ENCODE measurements at places on chromosomes 5 and 9.

- DNase-seq = no peak
Measured at GRCh38 chr9:114006155-114006550, 71.9 kb downstream of the AMBP start.

DNA sequence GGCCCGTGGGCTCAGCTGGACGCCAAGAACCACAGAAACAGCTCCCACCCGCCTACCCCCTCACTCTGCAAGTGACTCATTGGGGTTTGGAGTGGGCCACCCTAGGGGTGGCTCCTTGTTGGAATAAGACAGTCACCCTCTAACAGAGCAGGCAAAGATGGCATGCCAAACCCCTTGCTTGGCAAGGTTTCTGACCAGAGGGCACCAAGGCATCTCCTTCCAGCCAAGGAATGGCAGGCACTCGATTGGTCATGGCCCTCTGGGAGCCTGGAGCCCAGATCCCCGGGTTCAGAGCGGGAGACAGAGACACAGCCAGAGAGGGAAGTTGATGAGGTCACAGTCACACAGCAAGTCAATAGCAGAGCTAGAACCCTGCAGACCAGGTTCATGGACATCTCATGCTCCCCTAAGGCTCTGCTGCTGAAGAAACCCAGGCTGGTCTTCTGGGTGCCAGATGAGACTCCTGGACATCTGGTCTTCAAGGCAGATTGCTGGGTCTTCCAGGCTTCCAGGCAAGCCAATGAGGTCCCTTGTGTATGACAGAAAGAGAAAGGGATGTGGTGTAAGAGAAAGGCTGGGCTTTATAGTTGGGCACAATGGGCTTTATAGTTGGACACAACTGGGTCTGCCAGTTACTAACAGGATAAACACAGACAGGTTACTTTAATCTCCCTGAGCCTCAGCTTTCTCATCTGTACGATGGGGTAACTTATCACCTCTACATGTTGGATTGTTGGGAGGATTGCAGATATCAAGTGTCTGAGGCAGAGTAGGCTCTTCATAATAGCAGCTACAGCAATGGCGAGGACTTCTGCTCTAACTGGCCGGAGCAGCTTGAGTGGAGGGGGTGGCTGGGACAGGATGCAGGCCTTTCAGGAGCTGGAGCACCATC lies 23.3 kb upstream of the KIF12 start:
- DNase-seq = no peak

DNA sequence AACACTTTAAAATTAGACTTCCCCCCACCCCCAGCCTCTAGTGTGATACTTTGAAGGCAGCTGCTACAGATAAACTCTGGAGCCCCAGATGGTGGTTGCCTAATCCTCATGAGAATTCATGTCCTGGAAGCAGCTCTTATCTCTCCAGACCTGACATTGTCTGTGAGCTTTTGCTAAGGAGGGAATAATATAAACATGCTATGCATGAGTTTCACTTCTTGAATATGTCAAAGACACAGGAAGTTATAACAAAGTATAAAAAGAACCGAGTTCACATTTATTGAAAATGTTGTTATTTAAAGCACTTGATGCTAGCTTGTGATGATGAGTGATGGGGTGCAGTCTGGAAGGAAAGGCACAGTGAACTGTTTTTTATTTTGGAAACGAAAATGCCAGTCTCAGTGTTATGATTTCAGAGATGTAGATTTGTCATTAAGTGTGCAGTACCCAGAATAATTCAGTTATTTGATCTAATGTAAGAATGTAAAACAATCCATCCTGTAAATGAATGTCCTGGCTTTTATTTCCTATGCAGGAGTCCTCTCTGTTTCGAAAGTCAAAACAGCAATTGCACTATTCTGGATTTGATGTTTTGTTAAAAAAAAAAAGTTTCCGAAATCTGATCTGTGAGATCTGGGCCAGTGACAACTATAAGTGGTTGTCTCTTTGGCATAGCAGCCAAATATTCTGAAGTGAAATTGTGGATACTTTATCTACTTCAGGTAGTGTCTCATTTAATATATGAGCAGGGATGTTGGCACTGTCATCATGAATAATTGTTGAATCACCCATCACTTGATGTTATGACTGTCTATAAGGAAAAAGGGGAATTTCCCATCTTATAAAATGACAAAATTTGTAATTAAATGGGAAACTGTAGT lies 77.0 kb downstream of the ZCCHC7 start:
- no peak for DNase-seq

DNA sequence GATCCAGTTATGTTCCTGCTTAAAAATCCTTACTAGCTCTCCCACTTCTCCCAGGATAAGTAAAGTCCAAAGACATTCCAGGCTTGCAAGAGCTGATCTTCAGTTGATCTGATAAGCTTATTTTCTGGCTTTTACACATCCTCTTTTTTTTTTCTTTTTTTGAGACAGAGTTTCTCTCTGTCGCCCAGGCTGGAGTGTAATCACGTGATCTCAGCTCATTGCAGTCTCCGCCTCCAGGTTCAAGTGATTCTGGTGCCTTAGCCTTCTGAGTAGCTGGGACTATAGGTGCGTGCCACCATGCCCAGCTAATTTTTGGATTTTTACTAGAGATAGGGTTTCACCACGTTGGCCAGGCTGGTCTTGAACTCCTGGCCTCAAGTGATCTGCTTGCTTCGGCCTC lies 37.3 kb upstream of the PTPN3 start:
- DNase-seq = no peak

GRCh38 chr5:159874263-159874662 lies 42.0 kb upstream of the ADRA1B start:
- DNase-seq = peak; percentile 77

- no peak for DNase-seq
Measured at GRCh38 chr5:141683596-141684141, 1.6 kb upstream of the ARAP3 start.
